ENCODE measurements at places on chromosomes 16 and 17.

- peak; percentile 92 for DNase-seq
Observed at GRCh38 chr16:11396241-11397048, 51.2 kb downstream of the RMI2 start.

DNA sequence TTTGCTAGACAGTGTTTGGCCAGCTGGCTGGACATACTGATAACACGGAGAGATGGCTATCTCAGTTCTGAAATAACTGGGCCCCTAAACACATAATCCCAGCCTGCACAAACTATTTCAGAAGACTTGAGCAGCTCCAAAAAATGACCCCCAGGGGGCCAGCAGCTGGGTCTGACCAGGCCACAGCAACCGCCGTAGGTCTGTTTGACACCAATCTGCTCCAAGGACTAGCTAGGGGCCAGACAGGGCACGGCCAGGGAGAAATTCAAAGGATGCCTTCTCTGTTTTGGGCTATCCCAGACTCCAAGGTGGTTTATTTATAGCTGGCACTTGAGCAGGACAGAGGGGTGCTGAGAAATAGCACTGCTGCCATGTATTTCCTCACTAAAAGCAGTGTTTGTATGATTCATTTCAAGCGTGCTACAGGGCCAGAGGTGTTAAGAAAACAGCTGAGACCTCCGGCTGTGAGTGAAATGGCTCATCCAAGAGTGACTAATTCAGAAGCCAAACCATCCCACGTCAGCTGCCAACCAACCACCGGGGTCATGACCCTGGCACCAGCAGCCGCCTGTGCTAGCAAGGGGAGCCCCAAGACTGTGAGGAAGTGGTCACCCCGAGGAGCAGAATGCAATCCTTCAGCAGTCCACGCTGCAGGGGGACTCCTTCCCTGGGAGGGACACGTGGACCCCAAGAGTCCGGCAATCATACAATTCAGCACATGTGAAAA, 5.7 kb downstream of the GGA2 start:
- no peak for DNase-seq

DNA sequence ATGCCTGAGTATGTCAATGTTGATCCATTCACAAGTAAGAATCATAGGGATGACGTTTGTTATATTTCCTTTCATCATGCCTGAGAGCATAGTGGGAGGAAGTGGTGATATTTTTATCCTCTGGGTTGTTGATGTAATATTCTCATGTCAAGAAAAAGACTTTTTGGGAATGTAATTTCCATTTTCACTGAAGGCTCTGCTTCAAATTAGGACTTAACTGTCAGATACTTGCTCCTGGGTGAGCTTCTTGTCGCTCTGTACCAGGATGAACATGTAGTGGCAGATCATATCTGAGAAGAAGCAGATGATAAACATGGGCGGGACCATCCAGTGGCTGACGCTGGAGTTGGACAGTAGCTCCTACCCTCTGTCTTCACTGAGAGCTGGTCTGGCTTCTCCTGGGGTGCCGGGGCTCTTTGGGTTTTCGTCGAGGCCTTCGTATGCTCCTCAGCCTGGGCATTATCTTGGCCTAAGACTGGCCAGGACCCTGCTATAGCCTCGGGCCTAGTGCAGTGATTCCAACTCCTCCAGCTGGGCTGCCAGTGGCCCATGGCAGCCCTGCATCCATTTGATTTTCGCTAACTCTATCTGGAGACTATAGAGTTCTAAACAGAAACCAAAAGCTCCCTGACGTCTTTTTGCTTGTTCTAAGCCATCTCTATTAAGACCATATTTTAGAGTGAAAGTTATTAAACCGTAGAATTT, 19.7 kb downstream of the CYB5B start:
- DNase-seq = no peak

DNA sequence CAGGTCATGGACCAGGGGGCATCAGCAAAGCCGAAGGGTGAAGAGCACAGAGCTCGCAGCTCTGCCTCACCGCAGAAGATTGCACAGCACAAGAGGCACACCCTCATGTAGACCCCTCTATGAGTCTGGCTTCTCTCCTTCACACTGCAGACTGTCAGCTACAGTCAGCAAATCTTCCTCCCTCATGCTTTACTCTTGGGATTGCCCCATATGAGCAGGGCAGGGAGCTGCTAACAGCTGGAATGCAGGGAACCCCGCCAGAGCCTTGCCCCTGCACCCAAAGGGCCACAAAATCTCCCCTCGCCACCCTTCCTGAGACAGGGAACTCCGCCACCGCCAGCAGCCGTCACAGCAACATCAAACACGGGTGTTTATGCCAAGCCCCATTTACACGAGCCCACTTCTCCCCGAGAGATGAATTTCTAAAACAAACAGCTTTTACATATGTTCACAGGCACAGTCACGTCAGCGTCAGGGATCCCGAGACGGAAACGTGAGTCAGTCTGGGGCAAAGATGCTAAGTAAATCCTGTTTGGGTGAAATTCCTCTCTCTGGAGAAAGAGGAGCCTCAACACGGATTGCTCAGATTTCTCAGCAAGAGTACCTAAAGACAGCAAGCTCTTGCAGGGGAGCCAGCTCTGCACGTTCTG, 121.9 kb downstream of the CDYL2 start:
- DNase-seq = no peak

- no peak for DNase-seq
Observed at GRCh38 chr17:37239690-37240334, 136.0 kb upstream of the C17orf78 start.

GRCh38 chr17:16477255-16477654, 14.7 kb downstream of the LRRC75A start:
- DNase-seq = no peak

GRCh38 chr17:16969931-16970906, 1.7 kb downstream of the TNFRSF13B start:
- no peak for DNase-seq

GRCh38 chr17:66755101-66755943, 79.6 kb upstream of the CACNG5 start:
- DNase-seq = no peak

GRCh38 chr16:46918905-46919792, 35.0 kb downstream of the GPT2 start:
- peak; percentile 50 for DNase-seq

DNA sequence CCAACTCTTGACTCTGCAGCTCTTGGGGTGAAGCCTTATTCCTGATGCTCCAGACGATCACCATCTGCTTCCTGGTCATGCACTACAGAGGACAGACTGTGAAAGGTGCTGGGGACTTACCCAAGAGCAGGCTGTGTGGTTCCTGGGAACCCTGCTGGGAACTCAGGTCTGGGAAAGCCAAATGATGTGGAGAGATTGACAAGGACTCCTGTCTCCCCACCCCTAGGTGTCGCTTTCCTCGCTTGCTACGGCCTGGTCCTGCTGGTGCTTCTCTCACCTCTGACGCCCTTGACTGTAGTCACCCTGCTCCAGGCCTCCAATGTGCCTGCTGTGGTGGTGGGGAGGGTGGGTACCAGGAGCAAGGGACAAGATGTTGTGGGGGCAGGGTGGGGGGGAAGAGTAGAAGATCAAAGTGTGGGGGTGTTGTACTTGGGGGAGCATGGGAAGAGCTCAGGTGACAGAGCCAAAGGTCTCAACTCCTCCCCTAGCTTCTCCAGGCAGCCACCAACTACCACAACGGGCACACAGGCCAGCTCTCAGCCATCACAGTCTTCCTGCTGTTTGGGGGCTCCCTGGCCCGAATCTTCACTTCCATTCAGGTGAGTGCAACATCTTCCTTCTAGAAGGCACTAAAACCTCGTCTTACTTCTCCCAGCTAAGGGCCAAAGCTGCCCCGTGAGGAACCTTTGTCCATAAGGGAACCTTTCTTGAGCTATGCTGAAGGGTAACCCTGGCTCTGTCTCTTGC, 3.0 kb downstream of the SOX15 start:
- DNase-seq = no peak

DNA sequence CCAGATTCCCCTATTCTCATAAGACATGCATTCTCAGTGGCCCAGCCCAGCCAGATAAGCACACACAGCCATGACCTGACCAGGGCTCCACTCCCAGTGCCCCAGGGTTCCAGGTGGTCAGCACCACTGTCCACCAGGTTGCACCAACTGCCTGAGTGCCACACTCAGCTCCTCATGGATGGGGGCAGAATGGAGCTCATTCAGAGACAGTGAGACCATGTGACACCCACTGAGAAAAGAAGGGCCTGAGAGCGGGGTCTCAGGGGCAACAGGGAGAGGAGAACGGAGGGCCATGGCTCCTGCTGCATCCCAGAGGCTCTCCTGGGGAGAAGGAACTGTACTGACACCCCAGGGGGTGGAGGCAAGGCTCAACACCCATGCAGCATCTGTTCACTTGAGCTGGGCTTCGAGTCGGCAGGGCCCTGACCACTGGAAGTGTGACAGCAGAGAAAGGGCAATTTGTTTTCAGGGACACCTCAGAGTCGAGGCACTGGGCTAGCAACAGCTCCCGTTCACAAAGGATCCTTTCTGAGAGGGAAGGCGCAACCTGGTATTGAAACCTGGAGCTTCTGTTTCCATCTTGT, 18.7 kb upstream of the SLC38A8 start:
- no peak for DNase-seq

DNA sequence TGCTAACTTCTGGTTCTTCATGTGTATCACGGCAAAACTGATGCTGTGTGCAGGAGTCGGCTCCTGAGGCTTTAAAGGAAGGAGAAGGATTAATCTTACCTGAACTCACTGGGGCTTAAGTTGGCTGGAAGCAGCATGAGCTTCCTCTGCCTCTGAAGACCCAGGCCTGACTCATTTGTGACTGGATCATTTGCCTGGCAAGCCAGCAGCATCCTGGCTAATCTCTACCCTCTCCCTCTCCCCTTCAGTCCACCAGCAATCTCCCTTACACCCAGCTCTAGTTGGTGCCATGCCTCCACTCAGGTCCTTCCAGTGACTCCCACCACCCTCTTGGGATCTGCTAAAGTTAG, 150.3 kb downstream of the IRX3 start:
- no peak for DNase-seq

DNA sequence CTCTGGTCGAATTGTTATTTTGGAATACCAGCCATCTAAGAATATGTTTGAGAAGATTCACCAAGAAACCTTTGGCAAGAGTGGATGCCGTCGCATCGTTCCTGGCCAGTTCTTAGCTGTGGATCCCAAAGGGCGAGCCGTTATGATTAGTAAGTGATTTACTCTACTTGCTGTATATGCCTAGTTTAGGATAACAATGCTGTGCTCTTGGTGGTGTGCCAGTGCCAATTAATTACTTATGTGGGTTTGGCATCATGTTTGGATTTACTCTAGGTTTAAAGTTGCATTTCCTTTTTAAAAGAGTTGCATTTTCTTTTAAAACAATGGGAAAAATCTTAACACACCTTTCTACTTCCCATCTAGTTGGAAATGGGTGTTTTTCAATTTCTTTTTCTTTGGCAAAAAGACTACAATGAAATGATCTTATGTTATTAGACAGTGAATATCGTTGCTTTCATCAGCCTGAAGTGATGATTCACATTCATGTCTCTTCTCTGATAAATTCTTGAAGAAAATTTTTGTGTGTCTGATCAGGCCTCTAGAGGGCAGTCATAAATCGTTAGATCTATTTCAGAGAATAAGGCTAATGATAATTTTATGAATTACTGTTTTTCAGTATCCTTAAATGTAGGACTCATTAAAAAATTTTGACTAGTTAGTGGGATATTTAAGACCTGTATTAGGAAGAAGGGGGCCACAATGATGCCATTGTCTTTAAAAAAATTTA, 5.6 kb downstream of the SF3B3 start:
- DNase-seq = no peak
